ENCODE measurements at places on chromosomes 6 and 20.

DNA sequence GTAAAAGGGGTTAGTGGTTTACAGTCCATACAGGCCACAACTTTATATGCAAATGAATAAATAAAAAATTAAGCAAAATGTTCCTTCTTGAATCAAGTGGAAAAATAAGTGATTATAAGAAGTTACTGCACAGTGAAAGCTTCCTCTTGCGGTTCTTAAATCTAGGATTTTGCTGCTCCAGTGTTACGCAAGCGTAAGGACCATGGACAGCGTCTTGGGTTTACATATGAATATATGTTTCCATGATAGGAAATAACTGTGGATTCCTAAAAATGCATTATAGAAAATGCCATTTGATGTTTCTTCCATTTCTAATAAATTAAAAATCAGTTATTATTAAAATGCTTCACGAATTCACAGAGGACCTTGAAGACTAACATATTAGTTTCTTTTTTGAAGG, 176.6 kb upstream of the POU3F2 start:
- DNase-seq, result no peak

GRCh38 chr6:158322724-158323560, 10.7 kb downstream of the TULP4 start:
- DNase-seq, result no peak

- DNase-seq, result no peak
These were observed 73.1 kb downstream of the OR2B2 start for GRCh38 chr6:27838945-27839625.

- DNase-seq, result no peak
These were observed 73.5 kb upstream of the ARID1B start for GRCh38 chr6:156703719-156704118.

DNA sequence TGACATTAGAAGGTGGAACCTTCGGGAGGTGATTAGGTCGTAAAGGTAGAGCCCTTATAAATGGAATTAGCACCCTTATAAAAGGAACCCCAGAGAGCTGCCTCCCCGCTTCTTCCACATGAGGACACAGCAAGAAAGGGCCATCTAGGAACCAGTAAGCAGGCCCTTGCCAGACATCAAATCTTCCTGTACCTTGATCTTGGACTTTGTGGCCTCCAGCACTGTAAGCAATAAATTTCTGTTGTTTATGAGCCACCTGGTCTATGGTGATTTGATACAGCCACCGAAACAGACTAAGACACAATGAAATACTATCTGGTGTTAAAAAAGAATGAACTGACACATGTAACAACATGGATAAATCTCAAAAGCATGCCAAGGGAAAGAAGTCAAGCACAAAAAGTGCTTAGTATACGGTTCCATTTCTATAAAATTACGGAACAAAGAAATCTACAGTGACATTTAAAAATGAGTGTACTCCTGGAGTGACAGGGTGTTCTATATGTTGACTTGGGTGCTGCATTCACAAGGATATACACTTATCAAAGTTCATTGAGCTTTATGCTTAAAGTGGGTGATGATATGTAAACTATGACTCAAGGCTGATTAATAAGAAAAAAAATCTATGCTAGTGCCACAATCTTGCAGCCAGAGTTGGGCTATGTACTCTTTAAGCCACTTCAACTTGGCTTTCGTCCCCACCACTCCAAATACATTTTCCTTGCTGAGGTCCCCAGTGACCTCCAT, 18.4 kb downstream of the SERPINB1 start:
- DNase-seq, result no peak

- DNase-seq, result peak; percentile 76
These were observed 1.1 kb downstream of the SPAG4 start for GRCh38 chr20:35616465-35617396.

DNA sequence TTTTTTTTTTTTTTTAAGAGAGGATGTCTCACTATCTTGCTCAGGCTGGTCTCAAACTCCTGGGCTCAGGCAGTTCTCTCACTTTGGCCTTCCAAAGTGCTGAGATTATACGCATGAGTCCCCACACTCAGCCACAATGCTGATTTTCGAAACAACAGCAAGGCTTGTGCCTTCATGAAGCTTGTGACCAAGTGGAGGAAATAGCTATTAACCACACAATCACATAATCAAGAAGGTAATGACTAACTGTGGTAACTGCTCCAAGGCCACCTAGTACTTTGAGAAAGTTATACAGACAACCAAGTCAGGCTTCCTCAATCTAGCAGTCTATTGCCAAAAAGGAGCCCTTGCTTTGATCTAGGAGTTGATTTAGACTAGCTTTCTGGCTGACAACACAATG, 46.3 kb downstream of the SOD2 start:
- DNase-seq, result no peak
